ENCODE measurements at places on chromosomes 7 and 10. TPM values are rescaled to one million over a fixed set of nuclear protein-coding genes. Genes with fewer than 3 reads are reported as not detected.

DNA sequence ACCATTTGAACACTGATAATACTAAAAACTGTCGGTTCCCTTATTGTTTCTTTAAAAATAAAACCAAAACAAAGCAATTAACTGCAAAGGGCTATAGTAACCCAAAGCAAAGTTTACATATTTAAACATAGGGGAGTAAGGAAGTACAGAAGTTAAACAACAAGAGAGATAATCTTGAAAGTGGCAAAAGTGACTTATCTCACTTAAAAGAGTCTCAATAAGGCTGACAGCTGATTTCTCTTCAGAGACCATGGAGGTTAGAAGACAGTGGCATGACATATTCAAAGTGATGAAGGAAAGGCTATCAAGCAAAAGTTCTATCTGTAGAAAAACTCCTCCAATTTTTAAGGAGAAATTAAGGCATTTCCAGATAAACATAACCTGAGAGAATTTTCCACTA, 233.5 kb upstream of the HDAC9 start:
- no peak for DNase-seq

- no peak for DNase-seq
Measured at GRCh38 chr7:26278770-26279169, 12.9 kb upstream of the SNX10 start.

LRRC4 gene
- polyA plus RNA-seq, result 15.2 TPM

SORCS1 gene
- polyA plus RNA-seq, result 0.22 TPM

ELN gene
- 165 TPM for polyA plus RNA-seq

Measured in right lung (tissue), 10 donors.